ENCODE measurements at places on chromosomes 4 and X. TPM values are rescaled to one million over a fixed set of nuclear protein-coding genes. Genes with fewer than 3 reads are reported as not detected.

DNA sequence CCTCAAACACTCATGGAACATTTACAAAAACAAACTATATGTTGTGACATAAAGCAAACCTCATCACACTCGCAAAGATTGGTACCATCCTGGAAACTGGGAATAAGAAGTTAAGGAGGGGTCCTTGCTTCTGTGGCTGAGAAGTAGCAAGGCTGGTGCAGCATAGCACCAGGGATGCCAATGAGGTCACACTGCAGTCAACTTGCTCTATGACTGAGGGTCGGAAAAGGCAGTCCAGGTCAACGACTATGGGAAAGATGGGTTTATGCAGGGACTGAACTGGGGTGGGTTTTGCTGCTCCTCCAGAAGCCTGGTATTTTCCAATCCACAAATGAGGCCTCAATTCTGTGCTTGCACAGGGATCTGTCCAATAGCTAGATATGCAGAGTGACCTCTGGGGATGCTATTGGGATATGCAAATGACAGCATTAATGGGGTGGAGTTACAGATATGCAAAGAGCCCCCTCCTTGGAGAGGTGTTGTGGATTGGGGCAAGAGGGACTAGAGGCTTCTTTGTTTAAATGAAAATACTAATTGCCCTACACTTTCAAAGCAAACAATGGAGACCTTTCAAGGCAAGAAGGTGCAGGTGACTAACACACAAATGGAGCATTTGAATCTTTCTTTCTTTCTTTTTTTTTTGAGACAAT, 7.2 kb upstream of the IL13RA1 start:
- no peaks in the 10 kb centered on the region for H3K4me1 ChIP-seq
- no peak overlapping the region for H3K27ac ChIP-seq
- no peaks in the 10 kb centered on the region for H3K27me3 ChIP-seq
- DNase-seq, result no peak
- H3K36me3 ChIP-seq, result no peaks in the 10 kb centered on the region
- no peak overlapping the region for H3K4me3 ChIP-seq

DNA sequence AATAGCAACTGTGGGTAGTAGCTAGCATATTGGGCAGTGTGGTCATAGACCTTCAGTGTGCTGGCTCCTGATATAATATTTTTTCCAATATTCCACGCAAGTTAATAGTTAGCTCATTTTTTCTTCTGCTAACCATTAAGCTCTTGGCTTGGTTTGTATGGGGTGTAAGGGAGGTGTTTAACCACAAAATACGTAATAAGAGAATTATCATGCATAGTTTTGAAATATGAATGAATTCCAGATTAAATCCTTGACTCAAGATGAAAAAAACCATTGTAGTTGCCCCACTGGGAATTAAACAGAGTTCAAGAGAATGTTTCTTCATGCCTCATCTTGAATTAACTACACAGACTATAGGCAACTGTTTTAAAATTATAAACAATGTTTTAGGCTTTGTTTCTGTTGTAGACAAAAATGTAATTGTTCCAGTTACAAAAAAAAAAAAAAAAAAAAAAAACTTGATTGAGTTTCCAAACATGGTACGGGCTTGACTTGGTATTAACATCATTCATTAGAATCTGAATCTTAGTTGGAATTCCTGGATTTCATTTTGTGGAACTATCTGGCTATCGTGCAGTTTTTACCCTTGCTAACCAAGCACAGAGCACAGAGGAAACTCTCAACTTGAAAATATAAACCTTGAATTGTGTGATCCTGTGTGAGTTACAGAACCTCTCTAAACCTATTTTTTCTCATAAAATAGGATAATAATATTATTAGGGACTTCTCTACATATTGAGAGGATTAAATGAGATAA, 28.4 kb downstream of the CXCL1 start:
- no peaks in the 10 kb centered on the region for H3K4me1 ChIP-seq
- no peak for DNase-seq
- no peak overlapping the region for H3K27ac ChIP-seq
- H3K4me3 ChIP-seq, result no peak overlapping the region

DNA sequence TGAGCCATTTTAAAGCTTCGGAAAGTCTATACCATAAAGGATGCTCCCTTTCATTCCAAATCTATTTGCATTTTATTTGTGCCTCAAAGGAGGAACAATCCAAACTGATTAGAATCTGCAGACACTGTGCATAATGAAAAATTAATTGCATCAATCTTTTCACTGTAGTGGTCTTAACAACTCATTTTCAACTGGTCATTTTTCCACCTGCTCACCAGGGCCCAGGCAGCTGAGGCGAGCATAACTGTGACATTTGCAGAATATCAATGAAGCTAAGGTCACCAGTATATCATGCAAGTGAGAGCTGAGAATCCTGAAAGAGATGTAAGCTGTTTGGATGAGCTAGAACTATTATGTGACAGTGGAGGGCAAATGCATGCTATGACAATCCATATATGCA, 387.3 kb upstream of the TECRL start:
- DNase-seq, result no peak
- no peak overlapping the region for H3K27ac ChIP-seq
- H3K4me3 ChIP-seq, result no peak overlapping the region
- no peaks in the 10 kb centered on the region for H3K36me3 ChIP-seq
- H3K27me3 ChIP-seq, result no peaks in the 10 kb centered on the region

DNA sequence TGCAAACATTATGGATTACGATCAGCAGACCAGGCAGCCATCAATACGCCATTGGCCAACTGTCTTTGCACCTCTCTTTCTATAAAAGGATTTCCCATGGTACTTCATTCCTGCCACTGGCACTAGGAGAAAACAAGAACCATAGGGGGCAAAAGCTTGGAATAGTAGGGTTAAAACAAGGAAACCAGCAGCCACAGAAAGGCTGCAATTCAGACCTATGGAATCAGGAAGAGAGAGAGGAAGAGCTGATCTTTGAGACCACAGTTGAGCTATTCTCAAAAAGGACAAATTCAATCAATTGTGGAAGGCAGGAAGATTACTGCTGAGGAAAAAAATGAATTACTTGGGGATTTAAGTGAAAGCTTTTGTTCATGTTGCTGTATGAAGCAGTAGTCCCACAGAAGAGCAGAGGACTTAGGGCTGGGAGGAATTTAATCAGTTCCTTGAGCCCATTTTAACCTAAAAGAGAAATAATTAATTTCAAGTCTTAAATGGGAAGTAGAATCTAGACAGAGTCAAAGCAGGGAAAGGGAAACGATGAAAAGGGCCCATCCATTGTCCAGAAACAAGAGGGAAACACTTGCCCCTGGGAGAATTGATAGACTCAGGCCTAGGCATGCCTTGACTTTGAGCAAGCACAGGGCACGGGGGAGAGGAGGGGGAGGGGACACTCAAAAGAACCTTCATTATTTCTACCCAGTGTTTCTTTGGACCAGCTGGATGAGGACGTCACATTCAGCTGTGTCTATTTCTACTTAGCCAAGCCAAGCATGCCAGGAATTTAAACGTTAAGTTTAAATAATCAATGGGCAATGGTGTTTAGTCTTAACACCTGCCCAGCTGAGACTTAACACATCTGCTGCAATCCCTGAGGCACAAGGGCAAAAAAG, 50.7 kb downstream of the SCD5 start:
- H3K4me1 ChIP-seq, result no peaks in the 10 kb centered on the region
- DNase-seq, result no peak
- no peaks in the 10 kb centered on the region for H3K27me3 ChIP-seq
- H3K4me3 ChIP-seq, result no peak overlapping the region
- no peak overlapping the region for H3K27ac ChIP-seq

- H3K27ac ChIP-seq, result no peak overlapping the region
- H3K4me1 ChIP-seq, result no peaks in the 10 kb centered on the region
- no peaks in the 10 kb centered on the region for H3K36me3 ChIP-seq
- no peak overlapping the region for H3K4me3 ChIP-seq
Observed at GRCh38 chr4:110020646-110021443, 108.2 kb downstream of the EGF start.

GRCh38 chr4:78612398-78613178, 61.0 kb downstream of the ANXA3 start:
- no peaks in the 10 kb centered on the region for H3K36me3 ChIP-seq
- H3K4me1 ChIP-seq, result no peaks in the 10 kb centered on the region
- H3K27me3 ChIP-seq, result no peaks in the 10 kb centered on the region
- H3K27ac ChIP-seq, result no peak overlapping the region
- no peak overlapping the region for H3K4me3 ChIP-seq

DNA sequence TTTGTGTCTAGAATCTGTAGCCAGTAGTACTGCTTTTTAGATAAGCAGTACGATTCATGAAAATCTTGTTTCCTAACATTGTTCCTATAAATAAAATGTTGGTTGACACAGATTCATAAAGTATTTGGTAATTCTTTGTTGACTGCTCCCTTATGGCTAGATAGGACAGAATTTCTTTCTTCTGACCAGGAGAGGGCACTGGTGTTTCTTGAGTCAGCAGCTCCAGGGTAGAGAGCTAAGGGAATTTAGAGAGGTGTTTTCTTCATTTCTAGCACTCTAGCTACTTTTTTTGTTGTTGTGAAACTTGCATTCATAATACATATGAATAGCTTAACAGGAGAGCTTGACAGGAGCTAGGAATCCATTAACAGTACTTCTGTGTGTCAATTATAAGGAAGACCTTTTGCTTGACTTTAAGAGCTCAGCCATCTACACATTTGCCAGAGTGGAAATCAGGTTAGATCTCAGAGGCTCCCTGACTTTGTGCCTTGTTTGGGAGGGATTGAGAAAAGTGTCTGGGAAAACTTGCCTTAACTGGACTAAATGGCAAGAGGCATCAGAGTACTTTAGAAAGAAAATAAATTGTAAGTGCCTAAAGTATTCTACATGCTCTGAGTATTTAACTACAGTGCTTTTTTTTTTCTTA, 756.1 kb downstream of the SH3BGRL start:
- no peaks in the 10 kb centered on the region for H3K36me3 ChIP-seq
- no peak for DNase-seq
- H3K27ac ChIP-seq, result no peak overlapping the region
- H3K4me3 ChIP-seq, result no peak overlapping the region

DNA sequence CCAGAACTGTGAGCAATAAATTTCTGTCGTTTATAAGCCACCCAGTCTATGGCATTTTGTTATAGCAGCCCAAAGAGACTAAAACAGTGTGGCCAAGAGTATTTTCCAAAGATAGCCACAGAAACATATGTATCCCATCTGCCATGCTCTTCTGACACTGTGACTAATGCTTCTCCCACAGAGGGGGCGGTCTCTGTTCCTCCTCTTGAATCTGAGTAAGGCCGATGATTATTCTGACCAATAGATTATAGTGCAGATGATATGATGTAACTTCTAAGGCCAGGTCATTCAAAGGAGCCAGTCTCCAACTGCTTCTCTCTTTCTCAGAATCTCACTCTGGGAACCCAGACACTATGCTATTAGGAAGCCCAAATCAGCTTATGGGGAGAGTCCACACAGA, 570.7 kb downstream of the BCOR start:
- no peak overlapping the region for H3K4me3 ChIP-seq
- H3K27ac ChIP-seq, result no peak overlapping the region
- DNase-seq, result no peak
- no peaks in the 10 kb centered on the region for H3K36me3 ChIP-seq
- H3K4me1 ChIP-seq, result no peaks in the 10 kb centered on the region
- no peaks in the 10 kb centered on the region for H3K27me3 ChIP-seq

GRCh38 chrX:102976793-102977495, 39.9 kb downstream of the RAB40AL start:
- H3K27me3 ChIP-seq, result peaks cover 3% of the 10 kb centered on the region
- no peak overlapping the region for H3K4me3 ChIP-seq
- no peaks in the 10 kb centered on the region for H3K4me1 ChIP-seq
- no peaks in the 10 kb centered on the region for H3K36me3 ChIP-seq

GRCh38 chrX:37759878-37760418, 19.9 kb upstream of the CYBB start:
- no peak overlapping the region for H3K4me3 ChIP-seq
- no peak overlapping the region for H3K27ac ChIP-seq
- no peaks in the 10 kb centered on the region for H3K4me1 ChIP-seq
- H3K27me3 ChIP-seq, result no peaks in the 10 kb centered on the region

GRCh38 chr4:113495790-113496189, 265.7 kb downstream of the CAMK2D start:
- no peaks in the 10 kb centered on the region for H3K27me3 ChIP-seq
- no peak overlapping the region for H3K4me3 ChIP-seq
- H3K27ac ChIP-seq, result no peak overlapping the region

DNA sequence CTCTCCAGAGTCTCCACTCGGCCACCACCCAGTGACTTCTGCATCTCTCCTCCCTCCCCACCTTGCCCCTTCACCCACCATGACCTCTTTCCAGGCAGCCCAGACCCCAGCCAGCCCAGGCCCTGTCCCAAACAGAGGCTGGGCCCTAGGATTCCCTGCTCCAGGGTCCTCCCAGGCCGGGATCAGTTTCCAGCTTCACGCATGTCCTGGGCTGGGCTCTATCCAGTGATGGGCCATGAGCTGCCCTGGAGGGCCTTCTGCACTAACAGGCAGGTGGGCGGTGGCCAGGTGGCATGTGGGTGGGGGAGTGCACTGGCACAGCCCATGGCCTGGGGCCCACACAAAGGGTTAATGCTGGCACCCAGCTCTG, 20.4 kb upstream of the ADD1 start:
- H3K4me1 ChIP-seq, result no peaks in the 10 kb centered on the region
- no peaks in the 10 kb centered on the region for H3K36me3 ChIP-seq
- H3K4me3 ChIP-seq, result no peak overlapping the region
- H3K27ac ChIP-seq, result no peak overlapping the region
- no peaks in the 10 kb centered on the region for H3K27me3 ChIP-seq

- no peaks in the 10 kb centered on the region for H3K27me3 ChIP-seq
- no peak overlapping the region for H3K4me3 ChIP-seq
- DNase-seq, result no peak
- H3K4me1 ChIP-seq, result no peaks in the 10 kb centered on the region
- H3K27ac ChIP-seq, result no peak overlapping the region
- no peaks in the 10 kb centered on the region for H3K36me3 ChIP-seq
Observed at GRCh38 chr4:56286763-56287162, 100.5 kb downstream of the AASDH start.

DNA sequence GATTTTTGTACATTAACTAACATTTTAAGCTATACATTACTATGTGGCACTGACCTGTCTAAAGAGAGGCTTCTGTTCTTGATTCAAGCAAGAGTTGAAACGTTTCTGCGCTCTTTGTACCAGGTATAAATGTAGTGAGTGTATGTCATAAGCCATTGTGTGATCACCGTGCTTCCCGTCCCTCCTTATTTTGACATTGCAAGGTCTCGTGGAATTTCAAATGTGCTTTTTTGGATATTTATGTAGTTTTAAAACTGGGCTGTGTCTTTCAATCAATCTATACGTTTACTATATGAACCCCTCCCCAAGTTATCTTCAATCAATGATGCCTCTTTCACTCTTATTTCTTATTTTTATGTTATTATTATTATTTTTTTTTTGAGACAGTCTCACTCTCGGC, at the start of gene KLHL15:
TSS of gene KLHL15 (minus strand) at position 101 of the 400 bp plus-strand sequence. CDS start 20,493 bp downstream, outside the sequence.
- no peaks in the 10 kb centered on the region for H3K4me1 ChIP-seq
- no peak for DNase-seq
- H3K36me3 ChIP-seq, result no peaks in the 10 kb centered on the region
- H3K4me3 ChIP-seq, result peak within 1 kb of the TSS; percentile 83

The SMR3B gene
- total RNA-seq, result not detected

The LDB2 gene
- 3.2 TPM for total RNA-seq

The GATA1 gene
- 0.77 TPM for total RNA-seq

The TKTL1 gene
- not detected for total RNA-seq

The KIAA1210 gene
- not detected for total RNA-seq

The COL4A5 gene
- total RNA-seq, result 7.0 TPM

The RNF128 gene
- total RNA-seq, result 28.0 TPM
